ENCODE measurements at places on chromosomes 5 and 9.

DNA sequence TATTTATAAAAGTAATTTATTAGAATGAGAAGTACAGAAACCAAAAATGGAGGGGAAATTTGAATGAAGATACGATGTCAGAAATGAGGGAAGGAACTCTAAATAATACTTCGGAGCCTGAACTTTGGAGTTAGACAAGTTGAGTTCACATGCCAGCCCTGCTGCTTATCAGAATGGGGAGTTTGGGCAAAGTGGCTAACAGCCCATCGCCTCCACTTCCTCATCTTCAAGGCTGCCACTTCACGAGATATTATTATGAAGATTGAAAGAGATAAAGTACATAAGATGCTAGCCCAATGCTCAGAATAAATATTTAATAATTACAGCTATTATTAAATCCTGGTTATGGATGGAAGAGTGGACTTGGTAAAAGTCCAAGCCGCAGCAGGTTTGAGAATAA, 56.2 kb upstream of the ABCA1 start:
- DNase-seq, result no peak

GRCh38 chr9:121976751-121977150, 116.4 kb downstream of the TTLL11 start:
- DNase-seq, result no peak

GRCh38 chr9:14170973-14171596, 142.9 kb downstream of the NFIB start:
- DNase-seq, result no peak

DNA sequence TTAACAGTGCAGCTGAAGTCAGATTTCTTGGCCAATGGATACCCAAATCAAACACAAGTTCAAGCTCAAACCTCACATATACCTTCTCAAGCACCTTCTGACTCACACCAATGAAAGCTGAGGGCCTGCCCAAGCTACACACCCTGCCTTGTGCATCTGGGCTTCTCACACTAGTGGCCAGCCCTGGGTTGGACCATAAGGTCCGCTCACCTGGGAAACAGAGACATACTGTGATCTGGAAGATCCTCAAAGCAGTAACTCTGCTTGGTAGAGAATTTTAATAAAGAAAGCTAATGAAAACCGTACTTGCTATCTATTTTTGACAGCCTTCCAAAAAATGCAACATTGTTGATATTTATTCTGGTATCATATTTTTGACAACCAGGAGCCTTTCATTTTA, 7.4 kb upstream of the TRPM3 start:
- DNase-seq, result no peak

GRCh38 chr5:57889558-57889957, 406.9 kb upstream of the ACTBL2 start:
- DNase-seq, result no peak
